Esophagus muscularis mucosa (tissue), 4 donors: ENCODE measurements at places on chromosomes 1 and 21. TPM values are rescaled to one million over a fixed set of nuclear protein-coding genes. Genes with fewer than 3 reads are reported as not detected.

DNA sequence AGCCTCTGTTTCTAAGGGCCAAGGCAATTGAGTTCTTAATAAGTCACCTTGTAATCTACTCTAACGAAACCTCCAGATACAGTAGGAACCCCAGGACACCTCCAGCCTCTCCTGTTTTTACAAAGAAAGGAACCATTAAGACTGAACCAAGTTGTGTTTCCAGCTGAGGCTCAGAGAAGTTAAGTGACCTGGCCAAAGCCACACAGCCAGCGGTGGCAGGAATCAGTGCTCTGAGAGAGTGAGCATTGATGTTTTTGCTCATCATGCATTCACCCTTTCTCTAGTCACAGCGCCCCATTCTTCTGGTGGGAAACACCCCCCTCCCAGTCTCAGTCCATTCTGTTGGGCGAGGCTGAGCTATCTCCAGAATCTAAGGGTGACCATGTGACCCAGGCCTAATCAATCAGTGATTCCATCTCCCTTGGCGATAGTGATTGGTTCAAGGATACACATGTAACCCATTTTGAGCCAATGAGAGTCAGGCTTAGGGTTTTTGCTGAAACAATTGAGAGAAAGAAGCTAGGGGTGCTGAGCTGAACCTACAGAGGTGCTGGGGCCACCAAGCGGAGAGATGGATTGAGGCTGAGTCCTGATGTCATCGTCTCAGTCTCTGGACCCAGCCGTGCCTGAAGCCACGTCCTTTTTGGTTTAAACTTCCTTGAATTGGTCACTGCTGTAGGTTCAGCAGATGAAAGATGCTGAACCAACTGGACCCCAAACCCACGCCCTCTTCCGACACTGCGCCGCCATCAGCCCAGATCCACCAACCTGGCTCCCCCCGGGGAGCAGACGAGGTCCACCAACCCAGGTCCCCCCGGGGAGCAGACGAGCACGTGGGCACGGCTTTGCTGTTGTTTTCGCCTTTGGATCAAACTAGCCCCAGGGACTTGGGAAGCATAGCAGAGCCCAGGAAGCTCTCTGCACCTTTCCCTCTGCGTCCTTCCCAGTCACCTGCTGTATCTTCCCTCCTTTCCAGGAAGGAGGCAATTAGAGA lies 28.0 kb upstream of the RERE start:
- no peak for DNase-seq

DNA sequence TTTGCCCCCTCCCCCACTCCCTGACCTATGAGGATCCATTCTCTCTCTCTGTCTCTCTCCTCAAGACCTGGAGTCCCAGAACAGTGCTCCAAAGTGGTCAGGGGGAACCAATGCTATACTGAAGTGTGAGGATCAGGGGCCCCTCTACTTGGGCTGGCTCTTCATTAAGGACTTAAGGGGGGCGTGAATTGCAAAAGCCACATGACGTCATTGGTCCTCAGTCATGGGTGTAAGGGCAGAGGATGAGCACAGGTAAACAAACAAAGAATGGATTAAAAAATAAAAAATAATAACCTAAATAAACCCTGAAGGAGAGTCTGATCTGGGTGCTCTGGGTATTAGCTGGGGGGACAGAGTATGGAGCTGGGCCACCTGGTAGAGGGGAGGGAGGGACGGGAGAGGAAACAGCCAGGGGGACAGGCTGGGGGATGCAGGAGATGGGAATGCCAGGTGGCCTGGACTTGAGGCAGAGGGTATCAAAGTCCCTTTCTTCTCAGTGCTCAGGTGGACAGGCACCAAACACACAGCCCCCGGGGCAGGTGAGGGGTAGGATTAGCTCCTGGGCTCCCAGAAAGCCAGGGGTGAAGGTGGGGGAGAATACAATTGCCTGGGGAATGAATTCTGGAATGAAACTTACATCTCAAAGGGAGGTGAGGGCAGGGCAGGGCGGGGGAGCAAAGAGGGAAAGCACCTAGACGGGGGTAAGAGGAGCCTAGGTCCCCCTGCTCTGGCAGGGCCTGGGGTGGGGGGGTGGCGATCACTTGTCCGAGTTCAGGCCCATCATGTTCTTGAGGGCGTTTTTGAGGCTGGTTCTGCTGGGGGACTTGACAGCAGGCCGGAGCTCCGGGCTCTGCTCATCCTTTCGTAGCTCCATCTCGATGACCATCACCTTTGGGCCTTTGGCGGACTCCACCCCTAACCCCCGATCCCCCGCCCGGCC lies 4.6 kb downstream of the MPZ start:
- no peak for DNase-seq

DNA sequence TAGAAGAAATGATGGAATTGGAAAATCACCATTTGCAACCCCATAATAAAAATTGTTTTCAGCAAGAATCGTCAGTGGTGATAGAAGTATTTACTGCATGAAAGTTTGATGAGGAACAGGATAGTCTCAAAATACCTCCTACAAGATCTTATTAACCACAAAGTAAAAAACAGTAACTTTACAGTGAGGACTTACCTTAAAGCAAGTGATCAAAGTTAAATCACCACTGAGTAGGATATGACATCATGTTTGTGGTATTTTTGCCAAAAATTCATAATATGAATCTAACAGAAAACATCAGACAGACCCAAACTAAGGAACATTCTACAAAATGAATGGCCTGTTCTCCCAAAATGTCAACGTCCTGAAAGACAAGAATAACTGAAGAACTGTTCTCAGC lies 19.9 kb downstream of the ALDH9A1 start:
- DNase-seq, result no peak

DNA sequence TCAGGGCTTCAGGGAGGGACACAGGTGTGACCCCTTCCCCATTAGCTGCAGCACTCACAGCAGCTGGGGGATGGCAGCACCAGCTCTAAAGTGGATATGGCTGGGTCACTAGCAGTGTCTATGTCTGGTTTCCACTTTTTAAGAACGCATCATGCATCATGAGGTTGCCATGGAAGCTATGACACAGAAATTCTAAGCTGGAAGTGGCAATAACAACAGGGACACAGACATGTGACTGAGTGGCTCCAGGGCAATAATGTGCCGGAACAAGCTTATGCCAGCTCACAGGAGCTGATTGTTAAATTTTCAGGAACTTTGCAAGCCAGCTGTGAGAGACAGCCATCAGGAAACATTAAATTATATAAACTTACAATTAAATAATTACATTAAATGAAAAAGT lies 51.2 kb upstream of the NFASC start:
- DNase-seq, result no peak

GRCh38 chr21:43317959-43318358 lies 109.0 kb downstream of the SIK1 start:
- DNase-seq, result no peak

DNA sequence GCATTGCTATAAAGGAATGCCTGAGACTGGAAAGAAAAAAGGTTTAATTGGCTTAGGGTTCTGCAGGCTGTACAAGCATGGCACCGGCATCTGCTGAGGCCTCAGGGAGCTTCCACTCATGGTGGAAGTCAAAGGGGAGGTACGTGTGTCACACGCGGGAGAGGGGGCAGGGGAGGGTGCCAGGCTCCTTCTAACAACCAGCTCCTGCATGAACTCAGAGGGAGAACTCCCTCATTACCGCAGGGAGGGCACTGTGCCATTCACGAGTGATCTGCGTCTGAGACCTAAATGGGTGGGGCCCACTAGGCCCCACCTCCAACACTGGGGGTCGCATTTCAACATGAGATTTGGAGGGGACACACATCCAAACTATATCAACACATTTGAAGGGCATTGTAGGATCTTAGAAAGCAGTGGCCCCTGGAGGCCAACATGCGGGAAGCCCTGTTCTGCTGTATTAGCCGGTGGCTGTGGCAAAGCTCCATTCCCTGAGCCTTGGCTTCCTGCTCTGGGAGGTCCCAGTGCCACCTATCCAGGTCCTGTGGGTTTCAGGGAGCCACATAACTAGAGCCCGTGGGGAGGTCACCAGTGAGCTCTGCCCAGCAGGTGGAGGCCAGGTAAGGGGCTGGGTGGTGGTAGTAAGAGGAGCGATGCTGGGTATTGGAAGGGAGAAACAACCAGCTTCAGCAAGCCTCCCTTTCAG lies 10.0 kb downstream of the WNT3A start:
- no peak for DNase-seq

- no peak for DNase-seq
These were observed 99.1 kb upstream of the ARTN start for GRCh38 chr1:43834280-43835081.

GRCh38 chr1:212637902-212638301 lies 29.3 kb downstream of the ATF3 start:
- DNase-seq, result no peak

GRCh38 chr1:155940482-155940992 lies 901 bp upstream of the RXFP4 start:
- no peak for DNase-seq

- DNase-seq, result no peak
These were observed 86.4 kb downstream of the IER5 start for GRCh38 chr1:181174861-181175260.

DNA sequence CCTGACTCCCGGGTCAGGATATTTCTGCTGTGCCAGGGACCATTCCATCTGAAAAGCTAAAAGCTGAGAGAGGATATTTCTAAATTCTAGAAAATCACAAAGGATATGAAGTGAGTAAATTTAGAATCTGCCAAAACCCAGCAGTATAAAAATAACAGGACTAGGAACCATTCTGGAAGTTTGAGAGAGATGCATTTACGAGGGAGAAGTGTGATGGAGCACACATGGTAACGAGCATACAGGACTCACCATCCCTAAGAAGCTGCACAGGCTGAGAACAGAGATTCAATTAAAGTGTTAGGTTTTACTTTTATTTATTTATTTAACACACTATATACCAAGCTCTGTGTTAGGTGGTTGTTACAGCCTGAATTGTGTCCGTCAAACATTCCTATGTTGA lies 116.3 kb downstream of the GLUL start:
- no peak for DNase-seq

DNA sequence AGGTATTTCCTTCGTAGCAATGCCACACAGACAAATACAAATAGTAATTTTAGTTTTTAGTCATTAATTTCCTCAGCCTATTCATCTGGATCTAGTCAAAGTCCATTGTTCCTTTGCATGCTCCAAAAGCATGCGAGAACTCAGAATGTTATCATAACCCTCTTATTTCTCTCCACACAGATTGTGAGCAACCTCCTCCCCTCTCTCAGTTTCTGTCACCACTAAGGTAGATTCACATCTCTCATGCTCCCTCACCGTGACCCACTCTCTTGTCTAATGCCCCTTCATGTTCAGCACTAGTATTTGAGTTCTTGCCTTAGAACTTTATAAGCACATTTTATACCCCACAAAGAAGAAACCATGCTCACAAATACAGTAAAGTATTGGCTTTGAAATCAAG lies 582.4 kb downstream of the PLA2G4A start:
- no peak for DNase-seq

DNA sequence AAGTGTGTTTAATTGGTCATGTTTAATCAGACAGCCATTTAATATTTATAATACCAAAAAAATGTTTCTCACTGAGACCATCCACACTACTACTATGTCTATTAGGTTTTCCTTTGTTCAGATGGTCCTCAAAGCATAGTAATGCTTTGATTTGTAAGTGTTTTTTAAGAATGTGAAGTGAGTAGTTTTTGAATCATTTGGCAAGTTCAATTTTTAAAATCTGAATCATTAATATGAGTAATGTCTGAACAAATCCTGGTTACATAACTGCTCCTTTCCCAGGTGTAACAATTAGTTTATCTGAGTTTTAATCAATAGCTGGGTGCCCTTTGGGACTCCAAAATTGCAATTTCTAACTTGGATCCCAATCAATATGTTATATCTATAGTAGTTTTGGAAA lies 23.5 kb upstream of the RPL5 start:
- no peak for DNase-seq

DNA sequence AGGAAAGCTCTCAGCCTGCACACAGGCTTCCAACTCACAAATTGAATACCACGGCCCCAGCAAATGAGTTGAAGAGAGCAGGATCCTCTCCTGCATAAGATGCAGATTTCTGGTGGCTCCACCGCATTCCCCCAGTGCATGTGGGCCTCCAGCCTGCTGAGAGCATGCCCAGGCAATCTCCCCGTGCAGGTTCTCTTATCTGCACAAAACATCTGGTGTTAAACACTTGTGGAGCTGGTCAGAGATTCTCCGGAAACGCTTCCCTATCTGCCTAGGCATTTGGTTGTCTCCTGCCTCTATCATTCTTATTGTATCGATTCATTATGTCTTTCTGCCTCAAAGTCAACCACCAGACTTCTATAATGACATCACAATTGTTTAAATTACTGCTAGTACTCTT lies 1349.0 kb upstream of the B3GALT2 start:
- DNase-seq, result no peak

DNA sequence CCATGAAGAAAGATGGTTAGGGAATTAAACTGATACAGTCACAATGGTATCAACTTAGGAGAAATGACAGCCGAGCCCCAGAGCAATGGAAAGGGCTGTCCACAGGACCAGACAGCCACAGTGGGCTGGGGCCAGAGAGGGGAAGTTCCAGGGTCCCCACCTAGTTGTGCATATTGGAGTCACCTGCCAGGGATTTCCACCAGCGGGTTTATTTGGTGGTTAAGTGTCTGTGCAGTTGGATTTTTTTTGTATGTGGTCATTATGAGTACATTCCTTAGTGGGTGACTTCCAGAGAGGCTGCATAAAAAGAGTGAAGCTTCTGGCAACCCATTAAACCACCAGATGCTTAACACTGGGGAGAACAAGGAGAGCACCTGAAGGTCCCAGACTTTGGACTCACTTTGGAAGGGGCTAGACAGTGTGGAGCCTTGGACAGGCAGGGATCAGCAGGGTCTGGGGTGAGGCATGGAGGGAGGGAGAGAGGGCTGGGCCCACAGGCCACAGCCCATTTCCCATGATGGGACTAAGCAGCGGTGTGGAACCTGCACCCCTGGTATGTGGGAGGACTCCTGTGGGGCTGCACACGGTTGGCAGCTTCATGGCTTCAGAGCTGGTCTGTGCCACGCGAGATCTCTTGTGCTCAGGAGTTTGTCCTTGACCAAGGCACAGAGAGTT lies 7.8 kb upstream of the PTTG1IP start:
- DNase-seq, result no peak

- no peak for DNase-seq
These were observed 1.2 kb upstream of the BNIPL start for GRCh38 chr1:151035167-151035566.

- no peak for DNase-seq
These were observed 38.2 kb upstream of the RIPK4 start for GRCh38 chr21:41805038-41805437.

GRCh38 chr1:184947497-184948256 lies 26.6 kb downstream of the NIBAN1 start:
- peak; percentile 26 for DNase-seq

GRCh38 chr21:14883351-14883750 lies 181.4 kb downstream of the NRIP1 start:
- no peak for DNase-seq

The OR10T2 gene
- not detected for total RNA-seq

The MYOC gene
- 138 TPM for total RNA-seq

The TEX38 gene
- not detected for total RNA-seq

The NBPF9 gene
- total RNA-seq, result 20.3 TPM

The EVI5 gene
- total RNA-seq, result 39.7 TPM

The ANKRD65 gene
- 8.1 TPM for total RNA-seq

The NPHS2 gene
- not detected for total RNA-seq
